ENCODE measurements at places on chromosomes 6 and 20.

GRCh38 chr6:154514481-154514880 lies 4.0 kb upstream of the CNKSR3 start:
- DNase-seq: no peak

GRCh38 chr6:143408787-143409162 lies 41.7 kb downstream of the ADAT2 start:
- DNase-seq: no peak

- peak; percentile 59 for DNase-seq
Observed at GRCh38 chr20:50569864-50570836, 60.0 kb downstream of the PTPN1 start.

- no peak for DNase-seq
Observed at GRCh38 chr6:5665173-5665572, 341.6 kb downstream of the NRN1 start.

GRCh38 chr6:27669295-27669623 lies 196.4 kb upstream of the ZNF184 start:
- no peak for DNase-seq

DNA sequence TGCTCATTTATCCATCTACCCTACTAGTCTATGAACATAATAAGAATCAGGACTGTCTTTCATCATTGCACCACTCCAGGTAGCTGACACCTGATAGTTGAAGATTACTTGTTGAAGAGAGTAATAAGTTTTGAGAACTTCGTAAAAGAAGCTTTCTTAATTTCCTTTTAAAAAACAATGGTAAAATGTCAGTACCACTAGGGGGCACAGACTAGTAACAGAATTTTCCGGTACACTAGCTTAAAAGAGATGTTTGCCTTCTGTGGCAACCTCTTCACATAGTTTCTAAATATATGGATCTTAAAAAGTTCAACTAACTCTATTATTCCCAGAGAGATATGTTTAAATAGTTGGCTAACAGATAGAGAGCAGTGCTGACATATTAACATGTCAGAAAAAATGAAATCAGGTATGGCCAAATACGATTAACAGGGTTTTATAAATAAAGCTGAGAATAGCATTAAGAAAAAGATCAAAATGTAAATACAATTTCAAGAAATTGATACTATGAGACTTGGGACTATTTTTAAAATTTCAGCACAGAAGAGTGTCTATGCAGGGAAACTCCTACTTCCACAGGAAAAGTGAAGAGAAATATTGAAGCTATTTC lies 5.4 kb upstream of the KCNQ5 start:
- peak; percentile 59 for DNase-seq

DNA sequence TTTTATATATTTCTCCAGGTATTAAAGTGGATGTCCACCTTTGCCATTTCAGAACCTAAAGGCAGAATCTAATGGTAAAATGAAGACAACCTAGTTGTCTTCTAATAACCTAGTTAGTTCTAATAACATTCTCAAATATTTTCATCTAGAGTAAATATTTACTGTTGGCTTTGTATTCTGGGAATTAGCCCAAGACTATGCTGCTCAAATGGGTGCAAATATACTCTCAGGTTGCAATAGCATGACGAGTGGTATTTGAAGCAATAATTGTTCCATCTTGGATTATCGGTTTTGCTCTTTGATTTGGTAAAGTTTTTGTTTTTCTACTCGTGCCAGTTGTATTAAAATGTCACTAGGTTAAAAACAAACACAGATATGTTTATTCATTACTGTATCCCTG lies 21.0 kb upstream of the RSPH4A start:
- no peak for DNase-seq

- no peak for DNase-seq
Observed at GRCh38 chr20:37235065-37235464, 26.5 kb downstream of the GHRH start.
